ENCODE measurements at places on chromosomes 1 and 21.

DNA sequence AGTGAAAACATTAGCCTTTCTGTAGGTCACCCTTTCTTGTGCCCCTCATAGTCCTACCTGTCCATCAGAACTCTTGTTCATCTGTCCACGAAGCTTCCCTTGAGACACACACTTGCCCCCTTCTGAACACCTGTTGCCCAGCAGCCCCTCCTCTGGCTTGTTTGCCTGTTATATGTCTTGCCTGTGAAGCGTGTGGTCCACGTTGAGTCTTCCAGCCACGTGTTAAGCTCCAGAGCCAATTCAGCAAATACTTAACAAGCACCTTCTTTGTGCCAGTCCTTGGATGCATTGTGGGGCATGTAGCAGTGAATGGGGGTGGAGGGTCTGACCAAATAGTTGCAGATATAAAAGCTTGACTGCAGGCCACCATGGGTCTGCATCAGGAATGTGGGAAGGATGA is 66.6 kb downstream of the MAN1C1 start:
- DNase-seq: no peak

GRCh38 chr1:85621430-85621829 is 40.9 kb downstream of the CCN1 start:
- no peak for DNase-seq

GRCh38 chr1:87334351-87335174 is 5.9 kb downstream of the LMO4 start:
- no peak for DNase-seq

DNA sequence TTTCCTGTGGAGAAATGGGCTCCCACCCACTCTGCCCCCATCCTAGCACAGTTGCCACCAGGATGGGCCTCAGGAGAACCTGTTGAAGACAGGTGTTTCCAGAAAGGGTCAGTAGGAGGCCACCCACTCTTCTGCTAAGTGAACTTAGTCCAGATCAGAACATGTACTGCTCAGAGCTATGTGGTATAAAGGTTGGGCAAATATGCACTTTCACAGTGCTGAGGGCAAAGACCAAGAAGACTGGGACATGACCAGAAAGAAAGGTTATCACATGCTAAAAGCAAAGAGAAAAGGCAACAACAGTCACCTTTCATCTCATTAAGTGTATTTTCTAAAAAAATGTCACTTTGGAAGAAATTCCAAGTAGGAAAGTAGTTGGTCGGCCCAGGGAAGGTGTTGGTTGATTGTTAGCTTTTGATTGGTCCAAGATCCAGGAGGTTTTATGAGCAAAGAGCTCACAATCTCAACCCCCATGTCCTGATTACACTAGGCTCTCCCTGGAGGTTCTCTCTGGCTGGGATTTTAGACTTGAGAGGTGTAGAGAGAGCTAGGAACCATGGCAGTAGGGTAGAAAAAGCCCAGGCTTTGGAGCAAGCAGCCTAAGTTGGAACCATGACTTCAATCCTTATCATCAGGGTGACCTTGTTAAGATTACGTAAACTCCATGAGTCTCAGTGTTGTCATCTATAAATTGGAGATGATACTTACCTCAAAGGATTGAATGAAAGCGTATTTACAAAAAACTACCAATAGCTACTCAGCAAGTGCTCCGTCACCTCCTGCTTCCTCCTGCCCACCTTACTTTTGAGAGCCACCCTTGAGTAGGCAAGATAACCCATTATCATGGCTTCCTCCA is 102.6 kb downstream of the GLUL start:
- DNase-seq: no peak

DNA sequence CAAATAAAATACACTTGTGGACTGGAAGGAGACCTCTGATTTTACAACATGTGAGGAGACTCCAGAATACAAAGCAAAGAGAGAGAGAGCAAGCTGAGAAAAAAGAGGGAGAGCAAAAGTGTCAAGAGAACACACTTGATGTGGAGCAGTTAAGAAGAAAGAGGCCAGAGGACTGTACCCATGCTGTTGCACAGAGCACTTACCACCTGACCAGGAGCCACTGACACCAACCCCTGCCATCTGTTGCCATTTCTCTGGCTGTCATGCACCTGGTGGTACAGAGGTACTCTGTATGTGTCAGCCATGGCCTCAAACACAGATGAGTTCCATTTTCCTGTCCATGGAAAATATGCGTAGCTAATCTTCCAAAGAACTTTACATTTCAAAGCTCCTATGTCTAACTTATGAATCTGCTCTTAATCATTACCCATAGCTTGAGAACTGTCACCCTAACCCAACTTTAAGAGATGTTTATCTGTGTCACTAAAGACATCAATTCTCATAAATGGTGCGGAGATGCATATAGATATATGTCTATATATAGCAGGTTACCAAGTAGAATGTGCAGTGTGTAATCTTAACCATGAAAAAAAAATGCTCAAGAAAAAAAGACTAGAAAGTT is 32.8 kb upstream of the ABCD3 start:
- no peak for DNase-seq

DNA sequence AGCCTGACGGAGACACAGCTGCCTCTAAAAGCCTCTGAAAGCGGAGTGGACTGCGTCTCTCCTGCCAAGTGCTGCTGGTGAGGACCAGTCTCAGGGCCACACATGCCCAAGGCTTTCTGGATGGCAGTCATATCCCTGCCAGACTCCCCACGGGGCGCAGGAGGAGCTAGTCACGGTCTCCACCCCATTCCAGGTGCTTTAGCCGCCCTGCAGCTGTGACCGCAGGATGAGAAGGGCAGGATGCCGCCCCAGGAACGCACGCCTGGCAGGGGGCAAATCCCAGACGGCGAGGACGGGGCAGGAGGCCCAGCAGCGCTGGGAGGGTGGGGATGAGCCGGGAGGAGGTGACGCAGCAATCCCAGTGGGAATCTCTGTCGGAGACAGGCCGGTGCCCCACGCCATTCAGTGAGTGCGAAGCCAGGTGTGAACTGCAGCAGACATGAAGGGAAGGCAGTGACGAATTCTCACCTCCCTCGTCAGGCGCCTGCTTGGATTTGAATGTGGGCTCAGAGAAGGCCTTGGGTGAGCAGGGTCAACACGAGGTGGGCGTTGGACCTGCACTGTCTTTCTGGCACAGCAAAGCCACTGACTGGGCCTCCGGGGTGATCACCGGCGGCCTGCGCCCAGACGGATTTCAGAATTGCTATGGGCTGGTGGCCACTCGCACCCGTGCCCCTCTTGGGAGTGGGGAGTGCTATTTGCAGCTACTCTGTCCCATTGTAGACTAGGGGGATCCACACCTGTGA is 38.5 kb upstream of the SLC19A1 start:
- no peak for DNase-seq

- no peak for DNase-seq
Observed at GRCh38 chr21:26449161-26449560, 123.9 kb downstream of the CYYR1 start.

DNA sequence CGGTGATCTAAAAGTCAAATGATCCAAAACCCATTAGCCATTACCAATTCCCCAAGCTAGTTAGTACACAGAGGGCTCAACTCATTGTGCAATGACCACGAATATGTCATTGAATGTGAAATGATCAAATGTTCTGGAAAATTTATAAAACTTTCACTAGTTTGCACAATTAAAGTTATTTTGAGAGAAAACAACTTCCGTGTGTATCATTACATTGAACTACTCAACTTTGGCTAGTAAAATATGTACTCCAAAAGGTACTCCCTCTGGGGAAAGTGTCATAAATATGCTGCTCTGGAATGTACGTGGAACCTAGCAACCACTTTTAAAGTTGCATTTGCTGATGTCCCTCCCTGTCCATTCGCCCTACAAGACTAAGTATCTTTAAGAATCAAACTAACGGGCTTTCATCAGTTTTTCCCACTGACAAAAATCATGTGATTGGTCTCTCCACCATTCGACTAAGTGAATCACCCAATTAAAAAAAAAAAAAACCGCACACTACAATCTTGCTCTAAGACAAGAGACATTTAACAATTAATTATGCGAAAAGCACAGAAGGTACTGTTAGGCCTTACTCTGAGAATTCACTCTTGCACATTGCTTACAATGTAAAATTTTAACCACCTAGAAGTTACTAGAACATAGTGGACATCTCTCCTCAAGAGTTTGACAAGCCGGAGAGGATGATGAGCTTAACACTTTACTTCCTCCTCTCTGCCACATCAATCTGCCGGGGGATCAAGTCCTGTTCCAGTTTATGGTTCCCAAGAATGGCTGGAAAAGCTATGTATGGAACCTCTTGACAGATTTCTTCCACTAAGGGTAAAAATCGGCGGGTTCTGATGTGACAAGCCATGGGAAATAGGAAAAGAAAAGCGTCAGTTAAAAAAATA is 1.2 kb downstream of the ACBD3 start:
- no peak for DNase-seq

GRCh38 chr1:176998183-176998795 is 166.2 kb downstream of the ASTN1 start:
- DNase-seq: no peak

DNA sequence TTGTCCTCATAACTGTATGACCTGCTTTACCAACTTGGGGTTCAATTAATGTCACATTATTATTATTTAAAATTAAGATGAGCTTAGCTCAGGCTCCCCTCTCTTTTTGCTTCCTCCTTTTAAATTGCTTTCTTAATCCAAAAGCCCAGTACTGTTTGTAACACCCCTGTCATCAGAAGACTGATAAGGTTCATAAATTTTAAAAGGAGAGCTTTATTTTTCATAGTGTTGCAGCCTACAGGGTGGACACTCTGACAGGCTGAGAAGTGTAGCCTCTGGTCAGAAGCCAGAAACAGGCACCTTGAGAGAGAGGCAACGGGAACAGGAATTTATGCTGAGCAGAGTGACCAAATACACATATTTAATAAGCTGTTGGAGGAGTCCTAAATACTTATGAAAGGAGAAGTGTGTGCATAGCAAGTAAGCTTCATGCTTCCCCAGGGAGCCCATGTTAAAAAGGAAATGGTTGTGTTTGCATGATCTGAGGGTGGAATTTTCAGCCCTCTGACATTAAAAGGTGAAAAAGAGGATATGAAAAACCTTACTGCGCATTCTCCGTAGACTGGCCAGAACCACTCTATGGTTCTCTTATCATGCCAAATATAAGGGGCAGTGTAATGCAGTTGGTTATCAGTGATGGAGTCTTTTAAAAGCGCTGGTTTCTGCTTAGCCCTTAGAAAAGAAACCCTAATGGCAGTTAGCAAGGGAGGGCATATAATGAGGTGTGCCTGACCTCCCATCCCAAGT is 30.5 kb upstream of the FGGY start:
- DNase-seq: no peak

GRCh38 chr1:14263225-14263624 is 335.3 kb upstream of the KAZN start:
- no peak for DNase-seq

- DNase-seq: no peak
Observed at GRCh38 chr1:69728206-69728605, 160.5 kb downstream of the LRRC7 start.

GRCh38 chr1:110572751-110573150 is 33.4 kb downstream of the KCNA2 start:
- DNase-seq: no peak

GRCh38 chr1:39485046-39485803 is 6.2 kb upstream of the BMP8A start:
- no peak for DNase-seq

GRCh38 chr1:970242-970972 is 4.1 kb downstream of the PLEKHN1 start:
- no peak for DNase-seq

All from non-pigmented ciliary epithelial cell (primary cell).